ENCODE measurements at places on chromosomes 2 and 18.

DNA sequence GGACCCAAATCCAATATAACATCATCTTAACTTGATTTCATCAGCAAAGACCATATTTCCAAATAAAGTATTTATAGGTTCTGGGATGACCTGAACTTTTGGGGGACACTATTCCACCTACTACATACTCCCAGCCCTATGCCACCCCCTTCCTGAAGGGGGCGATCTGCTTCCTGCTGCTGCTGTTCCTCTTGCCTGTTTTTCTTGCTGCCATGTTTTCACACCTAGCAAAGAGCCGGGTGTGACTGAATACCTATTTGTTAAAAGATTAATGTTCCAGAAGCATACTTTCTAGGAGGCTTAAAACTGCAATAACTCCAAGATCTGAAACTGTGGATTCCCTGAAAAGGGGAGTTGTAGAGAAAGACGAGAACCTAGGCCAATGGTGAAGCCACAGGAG, 89.7 kb downstream of the ICOS start:
- DNase-seq = no peak

DNA sequence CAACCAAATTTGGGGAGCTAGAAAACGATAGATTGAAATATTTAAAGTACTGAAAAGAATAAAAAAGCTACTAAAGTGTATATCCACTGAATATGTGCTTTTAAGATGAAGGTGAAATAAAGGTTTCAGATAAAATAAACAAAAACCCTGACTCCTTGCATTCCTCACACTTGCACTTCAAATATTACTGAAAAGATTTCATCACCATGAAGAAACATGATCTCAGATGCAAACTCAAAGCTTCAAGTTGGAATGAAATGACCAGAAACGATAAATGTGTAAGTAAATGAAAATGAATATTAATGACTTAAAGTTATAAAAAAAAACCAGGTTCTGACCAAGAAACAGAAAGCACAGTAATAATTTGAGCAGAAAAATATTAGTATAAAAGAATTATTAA, 1246.0 kb upstream of the ACVR2A start:
- no peak for DNase-seq

GRCh38 chr2:220182790-220183189, 555.4 kb downstream of the SLC4A3 start:
- DNase-seq = no peak

DNA sequence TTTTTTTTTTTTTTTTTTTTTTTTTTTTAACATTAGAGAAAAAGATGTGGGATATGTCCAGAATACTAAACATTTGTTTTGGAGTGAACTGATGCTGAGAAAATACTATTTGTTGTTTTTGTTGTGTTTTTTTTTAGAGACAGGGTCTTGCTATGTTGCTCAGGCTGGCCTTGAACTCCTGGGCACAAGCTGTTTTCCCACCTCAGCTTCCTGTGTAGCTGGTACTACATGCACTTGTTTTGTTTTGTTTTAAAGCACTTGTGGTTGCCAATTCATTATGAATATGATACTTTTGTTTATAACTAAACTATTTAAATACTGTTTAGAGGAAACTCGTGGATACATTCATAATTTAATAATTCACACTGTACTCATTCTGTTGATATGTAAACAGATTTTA, 33.4 kb upstream of the DYSF start:
- no peak for DNase-seq

- DNase-seq = no peak
Measured at GRCh38 chr2:189726271-189726670, 36.3 kb downstream of the OSGEPL1 start.

DNA sequence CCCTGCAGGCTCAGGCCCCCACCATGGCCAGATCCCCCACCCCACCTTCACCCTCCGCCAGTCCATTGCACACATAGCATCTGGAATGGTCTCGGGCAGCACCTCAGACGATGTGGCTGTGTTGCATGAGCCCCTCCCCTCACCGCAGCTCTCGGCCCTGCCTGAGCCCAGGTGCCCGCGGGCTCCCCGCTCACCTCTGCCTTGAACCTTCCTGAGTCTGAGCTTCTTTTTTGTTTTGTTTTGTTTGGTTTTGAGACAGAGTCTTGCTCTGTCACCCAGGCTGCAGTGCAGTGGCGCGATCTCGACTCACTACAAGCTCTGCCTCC, 20.1 kb downstream of the RRM2 start:
- no peak for DNase-seq

- no peak for DNase-seq
Measured at GRCh38 chr2:133431289-133431688, 137.0 kb downstream of the NCKAP5 start.

DNA sequence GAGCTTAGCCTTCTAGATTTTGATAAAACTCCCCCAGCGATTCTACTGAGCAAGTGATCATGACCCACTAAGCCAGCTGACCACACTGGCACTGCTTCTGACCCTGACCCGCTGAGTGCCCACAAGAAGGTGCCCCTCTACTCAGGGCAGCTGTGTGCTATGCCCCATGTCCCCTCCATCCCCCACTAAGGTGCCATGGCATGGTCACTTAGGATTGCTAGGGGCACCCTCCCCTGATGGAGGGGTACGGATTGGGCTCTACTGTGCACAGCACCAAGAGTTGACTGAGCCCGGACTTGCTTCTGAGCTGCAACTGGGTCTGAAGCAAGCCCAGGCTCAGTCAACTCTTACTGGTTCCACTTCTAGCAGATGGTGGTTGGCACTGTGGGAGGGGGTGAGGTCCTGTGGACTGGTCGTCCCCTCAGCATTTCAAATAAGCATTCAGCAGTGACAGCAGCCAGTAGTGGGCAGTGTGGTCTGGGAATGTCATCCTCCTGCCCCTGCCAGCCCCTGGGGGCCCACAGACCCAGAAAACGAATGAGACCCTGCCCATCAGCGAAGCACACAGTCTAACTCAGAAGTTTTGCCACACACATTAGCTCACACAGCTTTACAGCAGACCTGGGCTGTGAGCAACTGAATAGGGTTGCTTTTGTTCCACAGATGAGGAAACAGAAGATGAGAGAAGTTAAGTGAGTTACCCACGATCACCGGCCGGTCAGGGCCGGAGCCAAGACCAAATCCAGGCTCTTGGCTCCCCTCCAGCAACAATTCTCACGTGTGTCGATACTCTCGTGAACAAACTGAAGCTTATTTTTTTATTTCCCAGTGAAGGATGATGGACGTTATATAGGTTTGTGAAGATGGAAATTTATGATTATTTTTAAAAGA, 52.1 kb upstream of the FOSL2 start:
- no peak for DNase-seq

Measured in mucosa of descending colon (tissue), 3 donors.